ENCODE measurements at places on chromosomes 5 and 9.
A peak's percentile ranks its signal among the peaks of the same experiment; 100 is the strongest.

- DNase-seq, result peak; percentile 7
Observed at GRCh38 chr5:133851521-133851920, 116.9 kb downstream of the C5orf15 start.

- no peak for DNase-seq
Observed at GRCh38 chr5:68565427-68565826, 349.9 kb downstream of the PIK3R1 start.

DNA sequence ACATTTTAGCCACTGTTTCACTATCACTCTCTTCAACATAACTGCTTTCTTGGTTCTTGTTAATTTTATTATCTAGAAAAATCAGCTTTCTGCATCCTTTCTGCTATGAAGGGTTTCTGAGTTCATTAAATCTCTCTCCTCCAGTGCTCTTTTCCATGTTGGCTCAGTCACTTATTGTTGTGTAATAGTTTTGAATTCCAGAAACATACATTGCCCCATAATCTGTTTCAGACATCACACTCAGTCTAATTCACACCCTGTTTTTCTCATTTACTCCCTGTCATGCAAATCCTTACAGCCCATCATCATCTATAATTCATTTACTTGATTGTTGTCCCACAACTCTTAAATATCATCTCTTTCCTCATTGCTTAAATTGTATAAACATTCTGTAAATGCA, 176.1 kb upstream of the CDH12 start:
- DNase-seq, result no peak

DNA sequence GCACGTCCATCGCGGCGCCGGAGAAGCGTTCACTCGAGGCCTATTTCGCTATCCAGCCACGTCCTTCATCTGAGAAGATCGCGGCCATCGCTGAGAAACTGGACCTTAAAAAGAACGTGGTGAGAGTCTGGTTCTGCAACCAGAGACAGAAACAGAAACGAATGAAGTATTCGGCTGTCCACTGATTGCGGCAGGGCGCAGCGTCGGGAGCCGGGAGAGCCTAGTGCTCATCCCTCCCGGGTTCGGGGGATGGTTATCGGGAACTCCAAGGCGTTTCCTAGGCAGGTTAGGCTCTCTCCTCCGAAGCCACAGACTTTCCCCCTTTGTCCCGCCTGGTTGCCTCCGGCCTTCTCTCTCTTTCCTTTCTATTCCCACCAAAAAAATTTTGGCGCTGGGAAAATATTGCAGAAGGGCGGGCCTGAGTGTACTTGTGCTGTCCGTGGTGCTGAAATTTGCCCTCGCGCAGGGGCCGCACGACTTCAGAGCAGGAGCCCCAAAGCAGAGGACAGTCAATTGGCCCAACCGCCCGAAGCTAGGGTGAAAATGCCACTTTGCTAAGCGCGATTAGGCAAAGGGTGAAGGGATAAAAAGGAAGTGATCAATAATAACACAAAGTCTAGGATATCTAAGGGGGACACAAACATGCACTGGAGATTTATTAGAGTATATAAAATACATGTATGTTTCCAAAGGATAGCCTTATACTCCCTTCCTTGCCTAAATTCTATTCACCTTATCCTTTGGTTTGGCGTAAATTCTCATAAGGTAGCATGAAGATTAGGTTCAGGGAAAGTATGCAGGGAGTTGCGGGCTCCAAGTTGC, 1.8 kb downstream of the POU4F3 start:
- peak; percentile 28 for DNase-seq

DNA sequence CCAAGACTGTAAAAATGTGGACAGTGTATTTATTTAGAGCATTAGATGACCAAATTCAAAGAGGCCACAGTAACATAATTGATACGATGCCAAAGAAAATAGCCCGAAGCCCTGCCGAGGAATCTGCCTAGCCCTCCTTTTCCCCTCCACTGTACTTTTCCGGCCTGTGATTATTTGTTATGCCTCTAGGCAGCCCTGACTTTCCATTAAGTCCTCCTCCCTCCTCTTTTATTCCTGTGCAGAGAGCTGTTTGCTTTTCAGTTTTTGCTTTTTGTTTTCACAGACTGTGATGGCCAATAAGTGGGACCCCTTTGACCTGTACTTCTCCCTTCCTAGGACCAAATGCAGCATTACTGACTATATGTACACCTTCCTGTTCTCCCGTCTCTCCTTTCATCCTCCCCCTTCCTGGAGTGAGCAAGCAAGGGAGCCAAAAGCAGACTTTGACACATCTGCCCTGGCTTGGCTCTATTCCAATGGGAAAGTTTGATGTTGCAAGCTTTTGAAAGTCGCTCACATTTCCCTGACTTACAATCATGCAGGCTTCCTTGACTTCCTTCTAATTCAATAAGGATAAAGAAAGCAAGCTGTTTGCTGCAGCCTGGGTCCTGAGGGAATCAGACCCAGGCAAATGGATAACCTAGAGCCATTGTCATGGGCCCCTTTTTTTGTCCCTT, 76.1 kb downstream of the NREP start:
- no peak for DNase-seq

DNA sequence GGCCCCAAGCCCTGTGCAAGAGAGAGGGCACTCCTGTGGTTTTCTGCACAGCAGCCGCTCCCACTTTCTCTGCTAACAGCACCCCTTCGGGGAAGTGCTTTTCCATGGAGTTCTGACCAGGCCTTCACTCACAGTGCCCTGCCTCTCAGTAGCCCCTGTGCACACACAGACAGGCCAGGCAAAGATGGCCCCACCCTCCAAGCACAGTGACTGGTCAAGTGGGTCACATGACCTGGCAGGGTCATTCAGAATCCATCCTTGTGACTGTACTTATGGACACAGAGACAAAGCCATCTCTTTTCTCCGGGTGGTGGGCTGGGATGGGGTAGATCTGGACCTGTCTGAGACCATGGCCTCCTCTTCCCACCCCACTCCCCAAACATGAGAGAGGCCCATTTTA, 82.5 kb downstream of the PSD2 start:
- no peak for DNase-seq

GRCh38 chr9:6938447-6938846, 180.7 kb downstream of the KDM4C start:
- DNase-seq, result no peak

GRCh38 chr9:117777823-117778222, 73.6 kb downstream of the TLR4 start:
- no peak for DNase-seq

DNA sequence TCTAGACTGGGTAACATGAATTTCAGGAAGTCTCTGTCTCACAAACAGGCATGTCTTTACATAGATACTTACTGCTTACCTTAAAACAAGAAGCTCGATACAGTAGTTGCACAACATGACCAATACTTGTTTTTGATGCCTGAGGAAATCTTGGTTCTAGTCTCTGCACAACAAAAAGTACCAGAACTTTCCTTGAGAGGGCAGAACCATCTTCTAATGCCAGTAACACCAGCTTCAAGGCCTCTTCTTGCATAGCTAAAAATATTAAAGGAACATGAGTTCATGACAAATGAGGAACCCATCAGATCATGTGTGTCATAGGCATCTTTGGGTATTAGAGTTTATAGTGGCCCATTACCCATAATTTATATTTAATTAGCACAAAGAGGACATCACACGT, 22.0 kb downstream of the RC3H2 start:
- DNase-seq, result no peak

GRCh38 chr5:120901199-120901598, 437.1 kb downstream of the PRR16 start:
- DNase-seq, result no peak

DNA sequence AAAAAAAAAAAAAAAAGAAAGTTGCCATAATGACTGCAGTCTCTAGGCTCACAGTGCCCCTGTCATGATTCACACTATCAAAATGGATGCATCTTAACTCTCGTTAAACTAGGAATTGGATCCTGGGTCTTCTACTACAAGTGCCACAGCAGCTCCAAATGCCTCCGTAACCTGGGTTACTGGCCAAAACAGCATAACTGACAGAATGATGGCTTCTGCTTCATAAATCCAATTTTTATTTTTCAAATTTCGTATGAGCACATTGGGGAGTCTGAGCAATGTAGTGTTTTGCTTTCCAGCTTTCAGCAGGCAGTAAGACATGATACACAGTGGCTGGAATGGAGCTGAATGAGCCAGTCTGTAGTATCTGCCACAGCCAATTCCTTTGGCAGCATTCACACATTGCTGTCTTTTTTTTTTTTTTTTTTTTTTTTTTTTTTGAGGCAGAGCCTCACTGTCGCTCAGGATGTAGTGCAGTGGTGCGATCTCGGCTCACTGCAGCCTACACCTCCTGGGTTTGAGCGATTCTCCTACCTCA, 36.0 kb upstream of the NPM1 start:
- no peak for DNase-seq

DNA sequence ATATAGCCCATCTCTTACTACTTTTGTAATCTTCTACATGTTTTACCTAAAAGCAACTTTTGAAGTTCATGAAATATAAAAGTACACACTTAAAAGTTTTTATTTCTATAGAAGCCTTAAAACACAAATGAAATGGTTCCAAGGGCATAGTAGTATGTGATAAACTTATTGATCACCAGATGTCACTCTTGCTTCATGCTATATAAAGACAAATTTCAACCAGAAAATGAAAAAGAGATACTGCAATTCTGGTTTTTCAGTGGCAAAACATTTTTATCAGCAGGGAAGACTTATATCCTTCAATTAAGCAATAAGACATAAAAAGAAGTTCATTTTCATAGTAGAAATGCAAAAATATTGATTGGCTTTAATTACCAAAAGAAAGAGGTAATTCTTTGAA, 69.4 kb upstream of the FBXL17 start:
- DNase-seq, result no peak

GRCh38 chr5:177430972-177431316, 4.5 kb downstream of the GRK6 start:
- DNase-seq, result no peak

DNA sequence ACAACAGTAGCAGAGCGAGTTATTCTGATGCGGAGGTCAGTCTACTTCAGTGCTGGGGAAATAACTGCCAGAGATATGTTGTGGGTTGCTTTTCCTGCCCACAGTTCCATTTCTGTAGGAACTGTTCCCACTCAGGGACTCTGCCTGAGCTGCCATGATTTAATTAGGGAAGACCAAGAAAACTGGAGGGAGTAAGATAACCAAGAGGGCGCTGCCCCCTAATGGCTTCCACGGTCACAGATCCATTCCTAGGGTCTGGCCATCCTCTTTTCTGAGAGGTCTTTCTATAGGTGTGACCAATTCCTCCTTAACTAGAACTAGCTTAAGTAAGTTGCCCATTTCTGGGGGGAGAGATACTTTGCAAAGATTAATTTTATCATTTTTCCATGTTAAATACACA, 125.9 kb downstream of the APBA1 start:
- no peak for DNase-seq

GRCh38 chr5:155250596-155250995, 237.0 kb downstream of the KIF4B start:
- DNase-seq, result no peak

GRCh38 chr9:107174441-107174840, 108.6 kb upstream of the RAD23B start:
- DNase-seq, result peak; percentile 9

DNA sequence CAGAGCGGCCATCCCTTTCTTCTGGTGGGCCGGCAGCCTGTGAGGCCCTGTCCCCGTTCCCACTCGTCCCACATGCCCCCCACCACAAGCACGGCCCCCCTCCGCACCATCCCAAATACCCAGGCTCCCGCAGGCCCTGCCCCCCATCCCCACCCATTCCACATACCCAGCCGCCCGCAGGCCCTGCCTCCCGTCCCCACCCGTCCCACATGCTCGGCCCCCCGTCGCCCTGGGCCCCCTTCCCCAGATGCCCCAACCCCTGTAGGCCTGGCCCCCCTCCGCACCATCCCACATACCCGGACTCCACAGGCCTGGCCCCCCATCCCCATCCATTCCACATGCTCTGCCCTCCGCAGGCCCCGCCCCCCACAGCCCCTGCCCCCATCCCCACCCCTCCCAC, 11.5 kb downstream of the SLC6A19 start:
- no peak for DNase-seq

DNA sequence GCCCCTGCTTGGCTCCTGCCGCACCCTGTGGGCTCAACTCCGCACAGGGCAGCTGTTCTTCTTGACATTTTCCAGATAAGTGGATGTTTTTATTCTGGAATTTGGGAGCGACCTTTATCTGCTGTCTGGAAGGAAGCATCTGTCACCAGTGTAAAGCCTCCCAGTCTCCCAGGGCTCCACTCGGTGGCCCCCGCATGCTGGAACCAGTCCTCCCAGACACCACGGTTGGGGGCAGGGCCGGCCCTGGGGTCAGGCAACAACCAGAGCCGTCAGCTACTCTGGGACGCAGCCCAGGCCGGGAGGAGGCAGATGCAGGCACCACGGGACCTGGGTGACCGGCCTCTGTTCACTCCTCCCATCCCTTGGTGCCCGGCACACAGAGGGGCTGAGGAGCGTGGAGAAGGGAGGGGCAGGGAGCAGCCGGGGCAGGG, 92.8 kb upstream of the ADAMTS2 start:
- no peak for DNase-seq

DNA sequence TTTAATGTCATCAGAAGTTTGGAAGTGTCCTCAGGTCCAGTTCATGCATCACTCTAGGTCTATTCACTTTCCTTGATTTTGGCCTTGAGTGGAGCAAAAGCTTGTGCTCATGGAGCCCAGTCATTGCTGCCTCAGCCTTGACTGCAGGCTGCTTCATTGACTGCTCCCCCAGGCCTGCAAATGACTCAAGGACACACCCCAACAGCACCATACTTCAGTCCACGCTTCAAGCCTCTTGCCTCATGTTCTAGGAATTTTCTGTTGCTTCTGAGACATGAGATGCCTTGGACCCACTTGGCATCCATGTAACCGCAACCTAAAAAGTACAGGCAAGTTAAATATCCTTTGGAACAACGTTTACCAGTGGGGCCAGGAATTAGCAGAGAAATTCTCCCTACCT, 193.7 kb downstream of the PIK3R1 start:
- no peak for DNase-seq

- DNase-seq, result peak; percentile 7
Observed at GRCh38 chr9:134886413-134886913, 5.9 kb downstream of the FCN2 start.

- DNase-seq, result no peak
Observed at GRCh38 chr9:88998503-88998902, 7.2 kb downstream of the S1PR3 start.

DNA sequence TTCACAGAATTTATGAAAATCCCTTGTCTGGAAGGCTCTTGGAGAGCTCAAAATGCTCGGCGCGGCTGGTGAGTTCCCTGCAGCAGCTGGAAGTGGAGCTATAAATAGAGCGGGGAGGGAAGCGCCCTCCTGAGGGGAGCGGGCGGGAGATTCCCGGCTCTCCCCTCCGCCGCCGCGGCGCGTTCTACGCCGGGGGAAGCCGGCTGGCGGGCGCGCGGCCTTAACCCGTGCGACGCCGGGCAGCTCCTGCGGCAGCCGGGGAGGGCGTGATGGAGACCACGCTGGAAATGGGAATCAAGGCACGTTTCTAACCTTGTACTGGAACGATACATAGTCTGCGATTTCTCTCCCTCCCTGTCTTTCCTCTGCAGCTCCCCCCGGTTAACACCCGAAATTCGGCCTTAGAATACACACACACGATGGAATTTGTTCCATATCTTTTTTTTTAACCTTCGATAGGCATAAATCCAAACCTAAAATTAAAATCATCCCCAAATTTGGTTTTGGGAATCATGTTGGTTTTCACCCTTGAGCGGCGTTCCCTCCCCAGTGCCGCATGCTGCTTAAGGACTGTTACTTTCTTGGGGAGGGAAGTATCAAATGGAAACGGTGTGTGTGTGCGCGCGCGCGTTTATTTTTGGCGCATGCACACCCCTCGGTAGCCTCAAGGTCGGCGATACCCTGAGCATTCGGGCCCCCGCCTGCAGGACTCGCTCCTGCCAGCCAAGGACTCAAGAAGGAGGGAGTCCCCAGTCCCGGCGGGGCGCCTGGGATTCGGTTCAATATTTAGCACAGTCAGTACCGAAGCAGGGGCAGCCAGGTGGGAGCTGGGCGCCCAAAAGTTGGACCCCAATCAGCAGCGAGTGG, 306.3 kb upstream of the KCNN2 start:
- DNase-seq, result no peak
